ENCODE measurements at places on chromosomes 12 and 14.

- no peak for DNase-seq
These were observed 44.9 kb downstream of the ATP2B1 start for GRCh38 chr12:89663577-89664357.

DNA sequence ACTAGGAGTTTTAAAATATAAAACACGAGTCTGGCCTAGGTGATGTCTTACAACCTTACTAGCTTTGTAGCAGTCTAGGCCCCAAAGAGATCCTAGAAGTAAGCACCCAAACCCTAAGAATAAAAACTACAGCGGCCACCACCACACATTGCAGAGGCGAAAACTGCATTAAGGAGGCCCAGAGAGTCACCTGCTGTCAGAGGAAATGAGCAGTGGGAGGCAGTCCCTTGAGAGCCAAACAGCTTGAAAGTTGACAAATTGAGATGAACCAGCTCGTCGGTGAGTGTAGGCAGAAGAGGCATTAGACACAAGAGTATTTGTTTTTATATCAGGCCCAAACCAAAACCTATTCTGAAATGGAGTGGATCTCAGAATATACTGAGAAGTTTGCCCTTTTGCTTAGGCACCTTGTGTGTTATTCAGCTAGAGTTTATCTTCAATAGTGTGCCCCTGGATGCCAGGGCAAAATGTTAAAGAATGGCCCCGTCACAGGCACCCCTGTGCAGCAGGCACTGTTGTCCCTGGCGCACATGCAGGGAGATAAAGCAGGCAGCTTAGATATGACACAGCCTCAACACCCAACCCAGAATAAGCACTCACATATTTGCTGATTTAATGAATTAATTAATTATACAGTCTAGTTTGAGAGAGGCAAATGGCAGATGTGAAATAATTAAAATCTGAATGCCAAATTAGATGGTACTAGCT is 56.7 kb downstream of the TTC7B start:
- peak; percentile 68 for DNase-seq

GRCh38 chr12:110995615-110996014 is 75.2 kb upstream of the MYL2 start:
- no peak for DNase-seq

- peak; percentile 60 for DNase-seq
These were observed at the start of gene POU6F1 for GRCh38 chr12:51217968-51218606. Gene POU6F1, minus strand, starts transcription at chr12:51218062. Its CDS starts 11,226 bp downstream, at chr12:51206836.

DNA sequence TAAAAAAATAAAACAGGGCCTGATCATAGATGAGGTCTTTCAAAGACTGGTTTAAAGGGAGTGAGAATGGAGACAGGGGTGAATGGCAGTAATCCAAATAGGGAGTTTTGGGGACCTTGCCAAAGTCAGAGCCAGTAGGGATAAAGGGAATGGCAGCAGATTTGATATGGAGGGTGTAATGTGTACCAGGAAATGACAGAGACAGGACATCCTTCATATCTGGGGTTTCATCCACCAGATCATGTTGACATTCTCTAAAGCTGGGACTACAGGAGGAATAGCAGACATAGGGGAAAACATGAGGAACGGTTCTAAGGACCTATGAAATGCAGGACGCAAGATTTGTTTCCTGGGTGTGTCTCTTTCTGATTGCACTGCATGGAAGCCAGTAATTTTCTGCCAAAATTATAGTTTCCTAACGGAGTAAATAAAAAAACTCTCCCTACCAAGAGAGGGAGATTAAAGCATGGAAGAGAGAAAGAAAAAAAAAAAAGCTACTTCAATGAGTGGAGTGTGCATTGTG is 169.9 kb downstream of the PRKD1 start:
- no peak for DNase-seq

DNA sequence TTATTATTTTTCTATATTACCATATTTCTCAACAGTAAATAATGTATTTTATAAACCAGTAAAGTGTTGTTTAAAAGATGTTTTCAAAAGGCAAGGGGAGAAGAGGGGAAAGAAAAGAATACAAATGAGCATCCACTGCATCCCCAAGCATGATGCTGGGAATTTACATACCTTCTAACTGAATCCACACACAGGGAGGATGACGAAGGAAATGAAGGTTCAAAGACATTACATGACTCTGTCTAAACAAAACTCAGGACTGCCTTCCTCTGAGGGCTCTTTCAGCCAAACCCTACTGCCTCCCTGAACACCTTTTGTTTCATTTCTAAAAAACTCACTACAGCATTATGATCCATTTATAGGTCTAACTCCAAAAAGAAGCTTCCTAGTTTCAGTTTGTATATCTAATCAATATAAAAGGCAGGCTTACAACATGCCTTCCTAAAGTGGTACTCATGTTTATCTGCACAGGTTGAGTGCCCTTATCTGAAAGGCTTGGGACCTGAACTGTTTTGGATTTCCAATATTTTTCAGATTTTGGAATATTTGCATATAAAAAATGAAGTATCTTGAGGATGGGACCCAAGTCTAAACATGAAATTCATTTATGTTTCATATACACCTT is 30.3 kb downstream of the DICER1 start:
- DNase-seq: no peak

GRCh38 chr12:131131808-131132117 is 178.1 kb downstream of the ADGRD1 start:
- no peak for DNase-seq

DNA sequence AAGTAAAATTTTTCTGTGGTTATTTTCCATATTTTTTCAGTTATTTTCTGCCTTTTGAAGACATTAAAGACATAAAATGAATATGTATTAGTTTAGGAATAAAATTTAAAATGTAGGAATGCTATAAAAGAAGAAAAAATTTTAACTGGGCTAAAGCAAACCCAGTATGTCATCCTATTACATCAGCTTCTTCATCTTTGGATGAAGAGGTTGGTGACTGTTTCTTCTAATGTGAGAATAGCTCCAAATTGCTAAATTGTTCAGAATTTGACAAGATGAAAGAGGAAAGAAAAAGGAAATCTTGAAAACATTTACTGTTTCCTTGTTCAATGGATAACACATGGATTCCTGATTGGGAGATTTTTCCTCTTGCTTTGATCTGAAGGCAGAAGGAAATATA is 52.7 kb upstream of the PZP start:
- DNase-seq: no peak

DNA sequence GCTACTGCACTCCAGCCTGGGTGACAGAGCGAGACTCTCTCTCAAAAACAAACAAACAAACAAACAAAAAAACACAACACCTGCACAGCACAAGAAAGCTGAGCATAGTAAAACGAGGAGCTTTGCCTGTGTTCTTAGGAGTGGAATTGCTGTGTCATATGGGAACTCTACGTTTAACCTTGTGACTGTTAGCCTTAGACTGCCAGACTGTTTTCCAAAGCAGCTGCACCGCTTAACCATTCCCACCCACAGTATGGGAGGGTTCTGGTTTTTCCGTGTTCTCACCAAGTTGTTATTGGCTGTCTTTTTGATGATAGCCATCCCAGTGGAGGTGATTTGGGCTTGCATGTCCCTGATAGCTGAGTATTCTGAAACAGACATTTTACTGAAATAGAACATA is 9.2 kb downstream of the WNT5B start:
- DNase-seq: no peak

- no peak for DNase-seq
These were observed 5.9 kb upstream of the CRIP2 start for GRCh38 chr14:105468621-105469241.

DNA sequence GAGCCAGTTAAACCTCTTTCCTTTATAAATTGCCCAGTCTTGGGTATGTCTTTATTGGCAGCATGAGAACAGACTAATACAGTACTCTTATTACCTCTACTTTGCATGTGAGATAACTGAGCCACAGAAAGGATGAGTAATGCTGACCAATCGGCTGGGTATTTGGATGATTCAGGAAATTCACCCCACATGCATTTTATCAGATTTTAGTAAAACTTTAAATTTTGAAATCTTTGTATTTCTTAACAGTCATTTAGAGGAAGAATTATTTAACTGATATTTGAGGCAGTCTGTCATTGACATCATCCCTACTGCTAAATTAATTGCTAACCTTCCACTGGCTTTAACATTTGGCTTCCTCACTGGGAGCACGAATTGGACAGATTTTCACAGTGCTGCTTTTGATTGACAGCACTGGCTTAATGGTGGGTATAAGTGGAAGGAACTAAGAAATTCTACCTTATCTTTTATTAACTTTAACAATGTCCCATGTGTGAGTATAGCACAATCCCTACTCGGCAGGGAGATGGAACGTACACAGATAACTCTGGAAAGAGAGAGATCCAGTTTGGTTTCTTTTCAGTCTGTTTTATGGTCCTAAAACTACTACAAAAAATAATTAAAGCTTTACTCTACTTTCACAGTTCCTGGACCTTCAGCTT is 261.0 kb downstream of the DACT1 start:
- no peak for DNase-seq

DNA sequence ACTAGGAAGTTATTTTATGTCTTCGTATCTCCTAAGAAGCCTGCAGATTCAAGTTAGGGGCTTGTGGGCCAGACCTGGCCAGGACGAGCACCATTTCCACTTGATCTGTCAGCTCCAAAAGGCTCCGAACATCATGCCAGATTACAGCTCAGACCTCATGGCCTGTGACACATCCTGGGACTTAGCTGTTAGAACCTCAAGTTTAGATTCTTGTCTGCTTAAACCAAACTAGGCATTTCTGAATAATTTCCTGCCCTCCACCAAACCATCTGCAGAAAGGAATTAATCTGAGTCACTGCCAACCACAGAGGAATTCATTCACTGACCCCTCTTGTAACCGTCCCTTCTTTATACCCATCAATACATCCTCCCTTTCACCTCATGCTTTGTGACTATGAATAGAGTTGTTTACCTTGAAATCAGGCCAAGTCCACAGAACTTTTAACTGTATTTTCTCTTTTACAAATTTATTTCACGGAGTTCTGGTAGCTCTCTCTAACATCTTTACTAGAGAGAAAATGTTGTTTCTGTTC is 120.3 kb downstream of the FBXL14 start:
- no peak for DNase-seq

GRCh38 chr12:32860192-32860591 is 36.4 kb downstream of the PKP2 start:
- no peak for DNase-seq

DNA sequence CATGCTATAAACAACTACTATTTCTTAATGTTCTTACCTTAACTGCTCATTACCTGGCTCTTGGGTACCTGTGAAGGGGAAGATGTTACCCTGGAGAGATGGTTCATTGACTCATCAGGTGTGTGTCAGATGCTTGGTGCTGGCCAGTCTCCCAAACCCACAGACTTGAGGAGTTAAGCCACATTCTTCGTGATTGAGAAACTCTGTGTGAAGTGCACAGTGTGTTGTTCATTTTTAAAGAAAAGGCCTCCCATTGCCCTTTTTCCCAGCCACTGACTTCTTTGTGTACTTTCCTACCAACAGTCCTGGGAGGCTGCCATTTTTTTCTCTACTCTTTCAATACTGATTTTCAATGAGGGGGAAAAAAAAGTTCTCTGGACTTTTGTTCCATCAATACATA is 3.2 kb downstream of the MGST1 start:
- no peak for DNase-seq

DNA sequence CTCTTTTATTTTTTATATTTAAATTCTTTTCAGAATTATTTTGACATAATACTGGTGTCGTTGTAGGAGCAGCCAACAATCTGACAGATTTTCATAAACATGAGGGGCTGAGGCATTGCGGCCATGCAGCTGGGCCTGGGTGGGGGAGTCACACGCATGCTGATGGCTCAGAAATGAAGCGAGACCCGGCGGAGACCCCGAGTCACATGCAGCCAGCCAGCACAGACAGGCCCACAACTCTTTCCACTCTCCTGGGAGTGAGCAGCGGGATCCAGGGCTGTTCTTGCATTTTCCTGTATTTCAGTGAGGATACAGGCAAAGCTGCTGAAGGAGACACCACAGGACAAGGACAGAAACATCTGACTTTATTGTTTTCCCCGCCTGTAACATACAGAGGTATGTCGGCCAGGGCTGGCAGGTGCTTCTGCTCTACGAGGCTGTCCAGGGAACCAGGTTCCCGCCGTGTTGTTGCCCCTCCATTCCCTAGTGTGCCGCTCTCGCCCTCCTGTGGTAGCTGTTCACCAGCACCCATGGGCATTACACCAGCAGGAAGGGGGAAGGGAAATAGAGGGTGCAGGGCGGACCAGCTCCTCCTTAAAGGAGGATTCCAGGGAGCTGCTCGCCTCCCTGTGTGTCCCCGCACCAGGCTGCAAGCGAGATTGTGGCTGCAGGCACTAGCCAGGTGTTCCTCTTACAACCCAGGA is 30.5 kb downstream of the FZD10 start:
- DNase-seq: no peak

GRCh38 chr14:37813732-37814131 is 218.3 kb downstream of the TTC6 start:
- no peak for DNase-seq

- no peak for DNase-seq
These were observed 290.0 kb upstream of the NOVA1 start for GRCh38 chr14:26887847-26888246.

GRCh38 chr12:94534774-94535509 is 75.3 kb upstream of the CEP83 start:
- DNase-seq: peak; percentile 78

- DNase-seq: no peak
These were observed 11.4 kb downstream of the MGST1 start for GRCh38 chr12:16358878-16359277.

GRCh38 chr12:132500142-132500855 is 10.3 kb downstream of the FBRSL1 start:
- no peak for DNase-seq

DNA sequence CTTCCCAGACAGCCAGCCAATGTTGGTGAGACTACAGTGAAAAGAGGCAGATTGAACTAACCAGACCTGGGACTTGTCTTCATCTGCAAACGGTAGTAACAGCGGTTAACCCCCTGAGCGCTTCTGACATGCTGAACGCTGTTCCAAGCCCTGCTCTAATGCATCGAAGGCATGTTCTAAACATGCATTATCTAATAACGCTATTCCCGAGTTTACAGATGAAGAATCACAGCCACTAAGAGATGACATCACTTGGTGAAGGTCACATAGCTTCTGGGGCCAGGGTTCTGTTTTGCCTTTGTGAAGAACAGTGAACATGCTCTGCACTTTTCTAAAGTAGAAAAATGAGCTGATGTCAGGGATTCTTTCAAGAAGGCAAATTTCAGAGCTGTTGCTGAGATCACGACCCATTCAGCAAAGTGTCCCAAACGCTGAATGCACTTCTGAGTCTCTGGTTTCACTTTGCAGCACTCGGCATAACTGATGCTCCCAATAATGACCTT is 56.0 kb downstream of the FOS start:
- DNase-seq: no peak

DNA sequence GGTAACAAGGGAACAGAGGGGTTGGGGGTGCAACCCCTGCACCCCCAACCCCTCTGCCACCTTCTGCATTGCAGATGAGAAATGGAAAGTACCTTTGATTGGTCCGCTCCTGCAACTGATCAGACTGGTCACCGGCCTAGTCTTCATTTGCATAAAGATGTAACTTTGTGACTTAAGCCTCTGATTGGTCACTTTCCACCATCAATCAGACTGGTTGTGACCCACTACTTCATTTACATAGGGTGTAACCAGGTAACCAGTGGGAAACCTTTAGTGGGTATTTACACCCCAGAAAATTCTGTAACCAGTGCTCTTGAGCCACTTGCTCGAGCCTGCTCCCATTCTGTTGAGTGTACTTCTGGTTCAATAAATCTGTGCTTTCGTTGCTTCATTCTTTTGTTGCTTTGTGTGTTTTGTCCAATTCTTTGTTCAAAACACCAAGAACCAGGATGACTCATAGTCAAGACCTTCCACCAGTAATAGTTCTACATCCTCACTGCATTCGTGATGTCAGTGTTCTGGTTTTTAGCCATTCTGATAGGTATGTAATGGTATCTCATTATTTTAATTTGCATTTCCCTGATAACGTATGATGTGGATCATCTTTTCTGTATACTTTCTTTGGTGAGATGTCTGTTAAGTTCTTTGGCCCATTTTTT is 30.8 kb downstream of the LEMD3 start:
- no peak for DNase-seq
